Esophagus (tissue), 2 donors: ENCODE measurements at places on chromosomes 3 and 15. TPM values are rescaled to one million over a fixed set of nuclear protein-coding genes. Genes with fewer than 3 reads are reported as not detected.

Gene CCR3
- not detected for polyA plus RNA-seq

Gene ARPP19
- polyA plus RNA-seq, result 16.1 TPM

Gene TMOD3
- polyA plus RNA-seq, result 42.8 TPM

Gene WDR93
- 0.02 TPM for polyA plus RNA-seq
